ENCODE measurements at places on chromosomes 11 and 22.

- no peak for DNase-seq
These were observed at the start of gene OR10S1 for GRCh38 chr11:123977731-123978347. Gene OR10S1 (minus strand): TSS chr11:123977781. CDS start chr11:123977664, 117 bp downstream.

- DNase-seq, result no peak
These were observed 63.2 kb downstream of the SCUBE1 start for GRCh38 chr22:43279867-43280522.

DNA sequence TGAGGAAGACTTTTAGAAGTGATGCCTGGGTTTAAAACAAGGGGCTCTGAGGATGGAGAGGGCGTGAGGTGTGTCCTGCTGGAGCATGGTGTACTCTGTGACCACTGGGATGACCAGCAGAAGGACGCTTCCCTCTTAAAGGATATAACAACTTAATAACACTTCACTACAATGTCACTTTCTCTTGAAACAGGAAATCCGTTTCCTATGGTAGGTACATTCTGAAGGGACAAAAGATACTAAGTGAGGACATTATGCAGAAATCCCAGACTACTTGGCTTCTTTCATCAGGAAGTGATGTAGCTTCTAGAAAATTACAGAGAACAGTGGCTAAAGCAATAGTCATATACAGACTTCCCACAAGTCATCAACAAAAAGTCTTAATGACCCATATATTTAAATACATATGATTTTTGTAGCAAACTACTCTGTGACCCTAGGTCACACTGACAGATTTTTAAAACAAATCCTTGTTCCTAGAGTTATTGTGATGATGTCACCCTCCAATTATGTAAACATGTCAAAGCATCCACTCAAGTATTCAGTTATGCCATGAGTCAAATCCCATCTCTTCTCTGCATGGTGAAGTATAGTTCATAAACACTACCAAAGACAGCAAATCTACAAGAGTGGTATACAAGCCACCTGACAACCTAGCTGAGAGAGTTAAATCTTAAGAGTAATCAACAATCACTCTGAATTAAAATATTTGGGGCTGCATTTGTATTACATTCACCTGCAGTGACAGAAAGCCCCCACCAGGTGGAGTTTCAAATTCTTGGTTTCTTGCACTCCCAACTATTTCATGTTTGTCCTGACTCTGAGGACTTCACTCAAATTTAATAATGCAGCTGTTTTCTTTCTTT is 32.8 kb downstream of the PITPNB start:
- no peak for DNase-seq

GRCh38 chr22:31084811-31085492 is 3.8 kb downstream of the SMTN start:
- DNase-seq, result no peak

- DNase-seq, result no peak
These were observed 7.2 kb upstream of the CCDC83 start for GRCh38 chr11:85848006-85848405.

DNA sequence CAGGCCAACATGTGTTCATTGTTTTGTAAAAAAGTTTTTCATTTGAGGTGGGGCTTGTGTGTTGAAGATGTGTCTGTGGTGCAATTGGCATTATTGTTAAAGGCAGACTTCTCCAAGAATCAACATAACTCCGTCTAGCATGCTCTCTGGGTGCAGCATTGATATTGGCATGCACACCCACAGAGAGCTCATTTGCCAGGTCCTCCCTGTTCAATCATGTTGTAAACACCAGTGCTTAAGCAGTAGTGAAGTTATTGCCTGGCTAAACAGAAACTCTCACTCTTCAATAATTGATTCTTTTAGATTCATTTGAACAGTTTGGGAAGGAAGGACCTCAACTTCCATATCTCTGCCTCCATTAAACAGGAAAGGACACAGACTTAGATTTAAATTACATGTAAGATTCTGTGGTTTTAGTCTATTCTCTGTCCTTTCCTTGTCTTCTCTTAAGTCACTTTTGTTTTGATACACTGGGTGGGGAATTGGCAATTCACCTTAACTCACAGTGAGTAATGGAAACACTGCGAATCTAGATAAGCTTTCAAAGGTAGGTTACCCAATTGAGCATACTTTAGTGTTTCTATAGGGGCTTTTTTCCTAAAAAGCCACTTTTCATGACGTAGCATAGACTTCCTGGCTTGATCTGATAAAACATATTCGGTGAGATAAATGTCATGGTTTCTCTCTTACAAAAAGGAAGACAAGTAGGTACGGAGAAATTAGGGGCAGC is 30.8 kb upstream of the EXPH5 start:
- DNase-seq, result no peak

GRCh38 chr22:37677493-37677974 is 2.1 kb downstream of the LGALS1 start:
- no peak for DNase-seq

- no peak for DNase-seq
These were observed 11.9 kb downstream of the TTLL1 start for GRCh38 chr22:43077121-43077877.

DNA sequence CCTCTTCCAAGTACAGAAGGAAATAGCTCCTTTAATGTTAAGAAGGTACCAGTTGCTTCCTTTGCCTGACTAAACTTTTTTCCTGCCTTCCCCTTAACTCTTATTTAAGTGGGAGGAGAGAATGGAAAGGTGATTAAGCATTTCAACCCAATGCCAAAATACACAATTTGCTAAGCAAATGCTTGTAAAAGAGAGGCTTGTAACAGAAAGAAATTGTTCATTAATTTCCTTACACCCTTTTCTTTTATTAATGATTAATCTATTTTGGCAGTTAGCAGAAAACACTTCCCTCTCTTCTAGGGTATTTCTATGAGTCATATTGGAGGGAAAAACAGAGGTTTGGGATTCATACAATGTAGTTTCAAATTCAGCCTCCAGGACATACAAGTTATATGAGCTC is 427.6 kb upstream of the FAT3 start:
- no peak for DNase-seq

DNA sequence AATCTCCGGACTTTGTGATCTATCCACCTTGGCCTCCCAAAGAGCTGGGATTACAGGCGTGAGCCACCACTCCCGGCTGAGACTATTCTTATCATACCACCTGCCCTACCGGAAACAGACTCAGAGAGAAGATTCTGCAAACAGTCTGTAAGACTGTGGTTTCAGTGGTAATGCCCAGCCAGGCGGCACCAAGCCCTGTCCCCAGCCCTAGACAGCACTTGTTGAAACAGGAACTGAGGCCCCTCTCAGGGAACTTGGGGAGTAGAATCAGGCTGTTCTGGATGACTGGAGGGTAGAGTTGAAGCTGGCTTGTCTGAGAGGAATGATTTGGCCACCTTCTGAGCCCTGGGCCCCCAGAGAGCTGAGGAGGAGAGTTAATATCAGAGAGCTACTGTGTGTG is 1.3 kb upstream of the INSC start:
- DNase-seq, result no peak

DNA sequence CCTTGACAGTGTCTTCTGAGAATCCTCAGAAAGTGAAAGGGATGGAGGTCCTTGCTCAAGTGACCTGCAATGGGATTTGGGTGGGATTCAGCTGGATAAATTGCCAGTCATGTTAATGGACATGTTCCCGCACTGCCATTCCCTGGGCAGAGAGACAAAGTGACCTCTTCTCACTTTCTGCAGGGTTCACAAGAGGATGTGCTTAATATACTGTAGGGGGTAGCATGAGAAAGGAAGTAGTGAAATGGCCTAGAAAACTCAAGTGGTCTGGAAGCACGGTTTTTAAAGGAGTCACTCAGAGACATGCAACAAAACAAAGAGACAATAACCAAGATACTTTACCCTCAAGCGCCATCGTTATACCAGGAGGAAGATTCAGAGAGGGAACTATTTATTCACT is 70.2 kb downstream of the NELL1 start:
- DNase-seq, result no peak

DNA sequence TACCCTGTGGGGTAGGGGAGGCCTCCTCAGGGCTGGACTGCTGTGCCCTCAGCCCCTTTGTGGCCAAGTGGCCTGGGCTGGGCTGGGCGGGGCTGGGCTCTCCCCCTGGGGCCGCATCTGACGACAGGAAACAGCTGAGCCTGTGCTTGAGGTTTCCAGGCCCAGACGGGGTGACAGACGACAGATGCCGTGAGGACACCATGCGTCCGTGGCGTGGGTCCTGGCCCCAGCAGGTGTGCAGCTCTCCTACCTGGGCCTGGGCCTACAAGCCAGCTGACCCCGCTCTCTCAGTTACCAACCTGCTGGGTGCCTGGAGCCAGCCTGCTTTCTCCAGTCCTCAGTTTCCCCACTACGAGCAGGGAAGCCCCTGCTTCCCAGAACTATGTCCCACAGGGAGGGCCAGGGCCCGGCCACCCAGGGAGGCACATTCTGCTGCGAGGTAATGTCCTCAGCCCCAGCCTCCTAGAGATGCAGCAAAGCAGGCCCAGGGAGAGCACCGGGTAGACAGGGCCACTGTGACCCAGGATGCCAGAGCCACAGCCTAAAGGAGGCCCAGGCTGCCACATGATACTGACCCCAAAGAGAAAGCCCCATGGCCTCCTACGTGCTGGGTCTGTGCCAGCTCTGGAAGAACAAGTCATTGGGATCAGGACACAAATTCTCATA is 181.3 kb downstream of the IGLL1 start:
- no peak for DNase-seq

- DNase-seq, result no peak
These were observed 7.5 kb downstream of the TSPAN4 start for GRCh38 chr11:849951-850774.

DNA sequence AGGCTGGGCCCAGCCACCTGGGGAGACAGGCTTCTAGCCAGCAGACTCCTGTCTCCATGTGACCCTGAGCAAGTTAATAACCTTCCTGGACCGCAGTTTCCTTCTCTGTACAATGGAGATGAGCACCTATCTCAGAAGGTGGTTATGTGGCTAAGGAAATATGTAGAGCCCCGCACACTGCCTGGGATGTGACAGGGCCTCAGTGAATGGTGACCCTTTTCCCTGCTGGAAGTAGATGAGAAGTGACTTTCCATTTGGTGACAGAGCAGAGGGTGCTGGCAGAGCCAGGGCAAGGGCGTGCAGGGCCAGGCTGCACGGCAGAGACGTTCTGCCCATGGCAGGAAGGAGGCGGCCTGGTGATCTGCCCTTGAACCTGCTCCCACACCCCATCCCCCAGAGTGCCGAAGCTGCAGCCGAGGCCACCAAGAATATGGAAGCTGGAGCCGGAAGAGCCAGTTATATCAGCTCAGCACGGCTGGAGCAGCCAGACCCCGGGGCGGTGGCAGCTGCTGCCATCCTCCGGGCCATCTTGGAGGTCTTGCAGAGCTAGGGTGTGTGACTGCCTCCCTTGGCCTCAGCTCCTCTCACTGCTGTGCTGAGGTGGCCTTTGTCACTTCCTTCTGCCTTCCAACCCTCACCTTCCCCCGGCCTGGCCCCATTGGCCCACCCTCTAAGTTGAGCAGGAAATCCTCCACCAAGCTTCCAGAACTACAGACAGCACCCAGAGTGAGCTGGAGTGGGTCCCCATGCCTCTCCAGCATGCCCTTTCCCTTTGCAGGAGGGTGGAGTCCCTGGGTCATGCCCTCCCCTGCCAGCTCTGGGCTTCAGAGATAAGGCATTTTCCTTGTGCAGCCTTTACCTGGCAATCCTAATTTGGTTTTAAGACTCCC is 13.2 kb downstream of the TKFC start:
- no peak for DNase-seq

GRCh38 chr11:124894606-124895430 is 2.8 kb downstream of the ROBO4 start:
- no peak for DNase-seq

DNA sequence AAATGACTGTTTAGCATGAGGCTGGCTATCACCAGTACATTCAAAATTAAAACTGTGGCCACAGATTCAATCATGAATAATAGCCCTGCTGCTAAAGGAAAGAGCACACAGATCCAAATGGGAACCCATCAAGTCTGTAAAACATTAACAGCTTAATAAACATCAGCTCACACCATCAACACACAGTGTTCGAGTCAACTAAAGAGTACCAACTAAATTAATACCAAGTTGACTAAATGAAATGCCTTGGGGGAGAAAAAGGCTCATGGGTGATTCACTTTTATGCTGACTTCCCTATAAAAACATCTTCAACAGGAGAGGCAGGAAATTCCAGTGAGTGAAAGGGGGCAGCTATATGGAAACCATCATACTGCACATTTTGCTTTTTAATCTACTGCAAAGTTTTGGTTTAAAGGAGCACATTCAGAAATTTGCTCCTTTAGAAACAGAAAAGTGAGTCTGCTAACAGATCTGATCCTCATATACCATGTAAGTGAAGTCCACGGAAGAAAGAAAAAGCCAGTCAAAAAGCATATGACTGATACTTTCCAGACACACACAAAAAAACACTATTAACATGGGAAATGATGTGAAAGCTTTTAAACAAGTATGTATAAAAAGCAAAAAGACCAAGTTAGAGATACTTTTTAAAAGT is 16.3 kb downstream of the LGR4 start:
- no peak for DNase-seq

DNA sequence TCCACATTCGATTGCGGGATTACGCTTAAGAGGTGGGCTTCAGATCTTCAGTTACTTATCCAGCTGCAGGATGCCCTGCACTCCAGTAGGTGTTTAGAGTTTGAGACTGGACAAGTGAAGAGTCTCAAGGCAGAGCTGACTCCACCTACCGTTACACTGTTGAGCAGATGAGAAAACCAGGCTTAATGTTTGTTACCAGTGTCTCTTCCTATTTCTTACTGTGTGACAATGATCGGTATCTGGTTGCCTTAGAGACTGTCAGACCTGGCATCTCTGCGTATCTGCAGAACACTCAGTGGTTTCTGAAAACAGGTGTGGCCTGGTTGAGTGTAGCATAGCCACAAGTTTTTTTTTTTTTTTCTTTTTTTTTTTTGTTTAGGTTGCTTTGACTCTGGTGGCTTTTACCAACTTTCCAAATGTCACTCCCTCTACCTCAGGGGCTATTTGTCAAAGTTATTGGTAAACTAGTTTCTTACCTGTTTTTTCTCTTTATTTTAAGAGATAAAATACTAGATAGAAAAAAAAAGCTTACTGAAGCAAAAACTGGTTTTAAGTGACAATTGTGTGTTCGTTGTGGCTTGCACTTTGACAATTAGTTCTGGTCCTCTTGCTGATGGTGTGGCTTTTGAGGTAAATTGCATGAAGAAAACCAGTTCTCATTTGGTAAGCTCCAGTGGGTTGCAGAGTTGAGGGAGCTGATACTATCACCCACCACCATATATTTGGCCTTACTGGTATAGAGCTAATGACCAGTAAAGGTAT is 284.8 kb downstream of the ETS1 start:
- no peak for DNase-seq

DNA sequence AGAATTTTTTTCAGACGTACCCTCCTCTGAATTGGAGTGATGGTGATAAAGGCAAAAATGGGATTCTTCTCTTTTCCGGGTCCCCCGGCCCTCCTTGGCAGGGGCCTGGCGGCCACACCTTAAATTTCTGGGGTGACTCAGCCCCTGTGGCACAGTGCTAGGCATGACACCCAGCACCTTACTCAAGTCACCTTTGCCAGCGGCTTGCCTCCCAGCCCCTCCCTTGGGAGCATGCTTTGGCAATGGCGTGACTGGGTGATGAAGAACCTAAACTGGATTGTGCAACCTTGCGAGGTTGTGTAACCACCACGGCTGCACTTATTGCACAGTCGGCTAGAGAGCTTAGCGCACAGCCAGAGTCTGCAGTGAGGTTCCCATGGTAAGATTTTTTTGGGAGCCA is 16.2 kb upstream of the LDLRAD3 start:
- DNase-seq, result no peak

All from cortex of kidney (tissue), 1 donor.